MM.1S (cell line): ENCODE measurements at places on chromosomes 3 and 15.

DNA sequence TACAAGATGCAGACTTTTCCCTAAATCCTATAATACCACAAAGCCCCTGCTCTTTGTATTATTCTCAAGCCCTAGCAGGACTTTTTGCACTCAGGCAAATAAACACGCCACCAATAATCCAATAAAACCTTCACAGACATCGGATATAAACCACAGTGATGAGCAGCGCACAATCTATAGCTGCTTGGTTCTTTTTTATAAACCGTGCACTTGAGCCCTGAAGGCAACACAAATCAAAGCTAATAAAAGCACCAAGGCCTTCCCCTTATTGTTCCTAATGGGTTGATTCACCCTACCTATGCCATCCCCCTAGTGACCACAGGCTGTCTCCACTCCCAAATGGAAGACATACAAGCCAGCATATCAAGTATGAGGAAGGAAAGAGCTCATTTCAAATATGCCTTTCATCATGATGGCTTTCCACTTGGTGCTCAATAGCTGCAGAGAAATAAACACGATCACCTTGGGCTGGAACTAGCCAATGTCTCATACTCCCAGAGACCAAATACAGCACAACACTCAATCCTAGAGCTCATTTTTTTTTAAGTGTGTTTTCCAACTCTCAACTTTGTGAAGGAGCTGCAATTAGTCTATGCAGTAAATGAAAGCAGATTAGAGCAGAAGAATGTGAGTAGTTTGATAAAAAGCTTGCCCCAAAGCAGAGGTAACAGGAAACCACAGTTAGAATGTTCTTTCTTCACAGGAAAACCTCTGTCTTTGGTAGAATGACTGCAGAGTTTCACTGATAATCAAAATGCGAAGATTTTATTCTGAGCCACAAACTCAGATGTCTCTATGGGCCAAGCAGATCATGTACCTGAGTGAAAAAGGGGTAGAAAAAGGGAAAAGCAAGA lies 573.9 kb downstream of the AGBL1 start:
- peak; percentile 49 for DNase-seq

GRCh38 chr3:13628432-13628831 lies 79.5 kb downstream of the FBLN2 start:
- DNase-seq = no peak

- DNase-seq = no peak
These were observed 43.5 kb downstream of the ABHD2 start for GRCh38 chr15:89131731-89132130.

DNA sequence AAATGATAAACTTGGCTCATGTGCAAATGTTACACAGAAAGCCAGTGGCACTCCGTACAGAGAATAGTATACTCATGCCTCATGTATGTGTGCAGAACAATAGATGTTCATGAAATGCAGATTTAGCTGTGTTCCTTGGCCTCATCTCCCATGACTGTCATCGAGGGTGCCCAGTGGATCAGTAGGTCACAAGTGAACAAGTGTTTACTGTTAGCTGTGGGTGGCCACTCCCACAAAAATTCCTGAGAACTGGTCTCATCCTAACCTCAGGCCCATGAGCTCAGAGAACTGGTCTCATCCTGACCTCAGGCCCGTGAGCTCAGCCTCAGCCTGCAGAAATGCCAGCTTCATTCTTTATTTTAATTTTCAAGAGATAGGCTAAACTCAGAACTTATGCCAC lies 124.1 kb downstream of the GADL1 start:
- no peak for DNase-seq

GRCh38 chr3:99863002-99863401 lies 45.3 kb downstream of the CMSS1 start:
- no peak for DNase-seq

DNA sequence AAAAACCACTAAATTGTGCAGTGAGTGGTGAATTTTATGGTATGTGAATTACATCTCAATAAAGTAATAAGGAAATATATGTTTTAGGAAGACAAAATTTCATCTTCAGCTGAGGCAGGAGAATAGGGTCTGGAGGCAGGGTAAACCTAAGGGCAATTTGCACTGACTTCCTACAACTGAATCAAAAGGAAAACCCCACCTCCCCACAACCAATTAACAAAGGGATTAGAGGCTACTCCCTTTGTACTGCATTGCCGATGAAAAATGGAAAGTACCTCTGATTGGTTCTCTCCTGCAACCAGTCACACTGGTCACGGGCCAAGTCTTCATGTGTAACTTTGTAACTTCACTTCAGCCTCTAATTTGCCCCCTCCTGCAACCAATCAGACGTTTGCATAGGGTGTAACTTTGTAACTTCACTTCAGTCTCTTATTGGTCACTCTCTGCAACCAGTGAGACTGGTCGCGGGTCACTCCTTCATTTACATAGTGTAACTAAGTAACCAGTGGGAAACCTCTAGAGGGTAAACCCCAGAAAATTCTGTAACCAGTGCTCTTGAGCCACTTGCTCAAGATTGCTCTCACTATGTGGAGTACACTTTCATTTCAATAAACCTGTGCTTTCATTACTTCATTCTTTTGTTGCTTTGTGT lies 244.5 kb downstream of the CNTN4 start:
- DNase-seq = no peak

DNA sequence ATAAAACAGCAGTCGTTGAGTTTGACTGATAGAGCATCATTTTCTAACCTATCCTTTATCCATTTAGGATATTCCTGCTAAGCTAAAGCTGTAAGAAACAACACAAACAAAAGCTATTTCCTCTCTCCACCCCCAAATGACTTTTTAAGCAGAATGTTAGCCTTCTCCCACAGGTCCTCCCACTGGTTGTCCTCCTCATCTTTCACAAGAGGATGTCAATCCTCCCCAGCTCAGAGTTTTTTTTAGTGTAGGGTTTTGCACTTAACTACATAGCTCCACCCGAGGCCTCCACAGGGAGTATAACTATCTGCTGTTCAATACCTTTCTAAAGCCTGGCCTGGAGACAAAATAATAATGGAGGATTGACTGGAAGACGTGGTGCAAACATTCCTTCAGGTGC lies 7.8 kb downstream of the SETMAR start:
- DNase-seq = no peak

DNA sequence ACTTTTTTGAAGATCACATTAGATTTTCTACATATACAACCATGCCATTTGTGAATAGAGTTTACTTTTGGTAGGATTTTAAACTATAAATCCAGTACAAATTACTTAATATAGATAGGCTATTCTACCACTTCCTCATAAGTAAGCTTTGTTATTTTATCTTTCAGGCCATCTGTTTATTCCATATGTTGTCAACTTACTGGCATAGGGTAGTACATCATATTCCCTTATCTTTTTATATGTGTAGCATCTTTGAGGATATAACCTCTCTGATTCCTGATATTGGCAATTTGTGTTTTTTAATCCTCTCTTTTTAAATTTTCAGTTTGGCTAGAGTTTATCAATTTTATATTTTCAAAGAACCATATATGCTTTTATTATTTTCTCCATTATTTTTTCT lies 515.4 kb downstream of the DIPK2A start:
- no peak for DNase-seq

GRCh38 chr15:71328453-71328852 lies 213.2 kb downstream of the THSD4 start:
- DNase-seq = no peak

DNA sequence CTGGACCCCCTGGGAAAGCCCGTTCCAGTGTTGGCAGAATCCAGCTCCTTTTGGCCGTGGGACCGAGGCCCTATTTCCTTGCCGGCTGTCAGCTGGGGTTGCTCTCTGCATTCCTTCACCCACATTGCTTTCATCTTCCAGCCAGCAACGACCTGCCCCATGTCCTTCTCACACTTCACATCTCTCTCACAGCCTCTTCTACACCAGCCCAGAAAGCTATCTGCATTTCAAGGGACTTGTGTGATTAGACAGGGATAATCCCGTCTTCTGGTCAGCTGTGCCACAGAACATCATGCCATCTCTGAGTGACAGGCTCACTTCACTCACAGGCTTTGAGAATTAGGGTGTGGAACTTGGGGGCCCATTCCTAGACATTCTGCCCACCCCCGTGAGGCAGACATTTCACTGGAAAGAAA lies 16.4 kb downstream of the EFCC1 start:
- no peak for DNase-seq

GRCh38 chr15:96494505-96494904 lies 164.0 kb downstream of the NR2F2 start:
- no peak for DNase-seq

DNA sequence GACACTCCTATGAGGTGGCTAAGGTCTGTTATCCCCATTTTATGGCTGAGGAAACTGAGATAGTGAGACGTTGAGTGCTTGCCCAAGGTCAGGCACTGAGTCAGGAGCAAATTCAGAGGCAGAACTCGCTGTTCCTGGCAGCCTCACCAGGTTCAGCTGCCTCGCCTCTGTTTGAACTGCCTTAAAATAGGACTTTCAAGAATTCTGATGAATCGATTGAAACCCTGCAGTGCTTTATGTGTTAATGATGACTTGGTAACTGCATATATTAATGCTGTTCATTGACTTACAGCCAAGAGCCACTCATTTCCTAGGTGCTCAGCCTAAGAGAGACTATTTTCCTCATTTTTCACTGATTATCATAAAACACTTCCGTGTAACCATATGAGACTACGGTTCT lies 79.5 kb upstream of the BHLHE40 start:
- no peak for DNase-seq

DNA sequence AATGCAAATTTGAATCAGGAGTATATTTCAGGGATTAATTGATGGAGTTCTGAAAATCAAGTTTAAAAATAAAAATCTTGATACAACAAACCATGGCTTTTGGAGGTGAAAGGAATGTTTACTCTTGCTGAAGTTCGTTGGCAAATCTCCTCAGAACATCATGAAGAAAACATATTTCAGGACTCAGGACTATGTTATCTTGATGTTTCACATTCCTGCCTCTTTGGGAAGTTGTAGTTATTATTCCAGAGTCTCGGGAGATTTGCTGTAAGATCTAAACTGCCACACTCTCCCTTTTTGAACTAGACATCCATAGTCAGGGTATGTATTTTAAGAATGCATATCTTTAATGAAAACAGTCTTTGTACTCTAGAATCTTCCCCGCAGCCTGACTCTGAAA lies 271.2 kb downstream of the RBMS3 start:
- no peak for DNase-seq

DNA sequence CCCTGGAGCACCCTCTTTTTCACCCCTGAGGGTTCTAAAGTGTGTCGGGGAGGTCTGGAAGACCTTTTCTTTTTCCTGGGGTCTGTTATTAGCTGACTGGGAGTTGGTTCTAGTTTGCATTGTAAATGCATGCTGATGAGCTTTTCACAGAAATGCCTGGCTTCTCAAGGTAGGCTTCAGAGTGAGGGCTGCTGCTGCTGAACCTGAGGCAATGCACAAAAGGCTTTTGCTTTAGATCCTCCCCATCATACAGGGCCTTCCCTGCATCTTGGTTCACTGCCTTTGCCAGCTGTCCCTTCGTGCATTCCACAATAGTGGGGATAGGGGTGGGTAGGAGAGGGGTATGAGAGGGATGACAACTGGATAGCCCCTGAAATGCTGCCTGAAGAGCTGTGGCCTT lies 46.6 kb downstream of the FAH start:
- no peak for DNase-seq

DNA sequence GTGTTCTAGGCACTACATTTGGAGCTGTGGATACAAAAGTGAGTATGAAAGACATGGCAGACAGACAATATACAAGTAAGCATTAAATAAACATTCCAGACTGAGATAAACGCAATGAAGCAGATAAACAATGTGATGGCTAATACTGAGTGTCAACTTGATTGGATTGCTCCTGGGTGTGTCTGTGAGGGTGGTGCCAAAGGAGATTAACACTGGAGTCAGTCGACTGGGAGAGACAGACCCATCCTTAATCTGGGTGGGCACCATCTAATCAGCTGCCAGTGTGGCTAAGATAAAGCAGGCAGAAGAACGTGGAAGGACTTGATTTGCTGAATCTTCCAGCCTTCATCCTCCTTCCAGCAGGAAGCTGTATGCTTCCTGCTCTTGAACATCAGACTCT lies 77.2 kb downstream of the CADPS start:
- no peak for DNase-seq

GRCh38 chr3:18295171-18295920 lies 129.8 kb downstream of the SATB1 start:
- peak; percentile 52 for DNase-seq

DNA sequence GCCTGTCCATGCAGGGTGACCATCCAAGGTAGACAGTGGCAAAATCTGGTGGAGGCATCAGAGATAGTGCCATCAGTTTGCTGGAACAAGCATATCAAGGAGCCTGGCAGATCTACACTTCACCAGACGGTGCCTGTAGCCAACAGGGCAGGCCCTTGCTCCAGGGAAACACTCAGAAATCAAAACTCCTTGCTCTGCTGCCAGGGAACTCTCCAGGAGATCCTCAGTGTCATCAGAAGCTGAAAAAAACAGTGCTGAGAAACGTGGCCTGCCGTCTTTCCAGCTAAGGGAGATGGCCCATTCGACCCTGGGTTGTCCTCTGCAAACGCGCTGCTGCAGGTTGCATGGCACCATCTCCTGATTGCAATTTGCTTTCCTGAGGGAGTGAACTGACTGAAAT lies 30.5 kb upstream of the ATP13A3 start:
- DNase-seq = no peak

- DNase-seq = no peak
These were observed 4.1 kb upstream of the BMF start for GRCh38 chr15:40112789-40113188.

DNA sequence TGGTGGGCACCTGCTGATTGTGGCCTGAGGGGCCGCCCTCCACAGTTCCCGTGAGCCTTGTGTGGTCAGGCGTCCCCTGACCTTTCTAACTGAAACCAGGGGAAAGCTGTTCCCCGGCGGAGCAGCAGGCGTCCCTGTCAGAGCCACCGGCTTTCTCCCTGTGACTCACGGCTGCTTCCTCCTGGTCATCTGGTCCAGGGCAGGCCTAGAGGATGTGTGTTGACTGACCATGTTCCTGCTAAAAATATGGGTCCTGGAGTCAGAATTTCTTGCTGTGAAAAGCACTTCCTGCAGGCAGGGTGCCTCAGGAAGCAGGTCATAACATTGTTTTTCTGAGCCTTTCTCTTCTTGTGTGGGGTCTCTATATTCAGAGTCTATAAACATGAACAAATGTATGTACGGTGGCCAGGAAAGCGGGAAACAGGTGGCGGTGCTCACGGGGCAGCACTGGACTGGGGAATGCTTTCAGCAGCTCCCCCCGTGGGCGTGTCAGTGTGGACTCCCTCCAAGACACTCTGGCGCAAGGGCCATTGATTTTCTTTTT lies 38.4 kb upstream of the CGNL1 start:
- no peak for DNase-seq

GRCh38 chr15:48653216-48653615 lies 7.7 kb upstream of the FBN1 start:
- DNase-seq = no peak

DNA sequence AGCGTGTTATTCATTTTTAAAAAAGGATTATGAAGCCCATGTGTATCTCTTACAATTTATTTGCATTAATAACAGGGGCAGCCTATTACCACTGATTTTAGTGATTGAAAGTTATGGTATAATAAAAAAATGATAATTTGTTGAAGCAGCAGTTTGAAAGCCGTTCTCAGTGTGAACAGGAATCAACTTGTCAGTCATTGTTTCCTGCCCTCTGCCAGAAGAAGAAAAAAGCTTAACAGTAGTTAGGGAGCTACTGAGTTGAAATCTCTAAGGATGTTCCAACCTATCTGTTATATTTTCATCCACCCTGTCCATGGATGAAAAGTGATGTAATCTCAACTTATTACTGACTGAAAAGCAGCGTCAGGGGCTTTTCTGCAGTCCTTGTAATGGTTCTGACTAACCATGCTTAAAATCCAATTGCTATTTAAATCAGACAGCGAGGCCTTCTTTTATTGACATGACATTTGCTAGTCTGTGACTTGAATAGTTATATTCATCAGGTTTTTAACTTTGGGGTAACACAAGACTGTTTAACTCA lies 486.7 kb downstream of the ROBO2 start:
- DNase-seq = no peak

GRCh38 chr15:55999658-56000057 lies 6.2 kb upstream of the NEDD4 start:
- no peak for DNase-seq
